LHCN-M2 (cell line): ENCODE measurements at places on chromosomes 1 and 21.

GRCh38 chr1:194533641-194534040 lies 1347.2 kb upstream of the B3GALT2 start:
- no peak for DNase-seq

GRCh38 chr1:163320891-163321290 lies 863 bp upstream of the NUF2 start:
- DNase-seq = peak; percentile 18

- DNase-seq = no peak
Observed at GRCh38 chr1:111223126-111223685, 4.3 kb upstream of the CHI3L2 start.

- DNase-seq = no peak
Observed at GRCh38 chr1:83849191-83850061, 149.5 kb downstream of the TTLL7 start.

- no peak for DNase-seq
Observed at GRCh38 chr1:84688463-84689061, 1.7 kb downstream of the SSX2IP start.

GRCh38 chr1:14598007-14598497 lies 433 bp upstream of the KAZN start:
- no peak for DNase-seq

DNA sequence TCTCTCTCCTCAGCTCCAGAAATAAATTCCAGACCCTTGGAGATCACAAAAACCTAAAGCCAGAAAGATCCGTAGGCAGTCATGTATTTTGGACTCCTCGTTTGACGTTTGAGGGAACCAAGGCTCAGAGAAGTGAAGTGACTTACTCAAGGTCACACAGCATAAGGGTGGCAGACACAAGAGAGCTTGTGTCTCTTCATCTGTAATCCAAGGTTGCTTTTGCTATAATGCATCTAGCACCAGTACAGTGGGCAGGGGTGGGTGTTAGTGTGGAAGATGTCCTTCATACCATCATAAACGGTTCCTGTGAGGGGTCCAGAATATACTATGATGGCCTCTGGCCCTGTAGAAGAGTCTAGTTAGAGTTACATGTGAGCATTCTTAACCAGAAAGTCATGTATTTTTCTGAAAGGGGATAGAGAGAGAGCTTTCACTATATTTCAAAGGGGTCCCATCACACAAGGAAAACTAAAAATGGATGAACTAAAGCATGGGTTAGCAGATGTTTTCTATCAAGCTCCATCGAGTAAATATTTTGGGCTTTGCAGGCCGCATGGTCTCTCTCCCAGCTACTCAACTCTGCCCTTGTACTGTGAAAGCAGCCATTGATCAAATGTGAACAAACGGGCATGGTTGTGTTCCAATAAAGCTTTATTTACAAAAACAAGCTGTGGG lies 144.9 kb downstream of the TOMM20 start:
- DNase-seq = no peak

GRCh38 chr1:109897259-109897955 lies 13.2 kb upstream of the CSF1 start:
- no peak for DNase-seq

DNA sequence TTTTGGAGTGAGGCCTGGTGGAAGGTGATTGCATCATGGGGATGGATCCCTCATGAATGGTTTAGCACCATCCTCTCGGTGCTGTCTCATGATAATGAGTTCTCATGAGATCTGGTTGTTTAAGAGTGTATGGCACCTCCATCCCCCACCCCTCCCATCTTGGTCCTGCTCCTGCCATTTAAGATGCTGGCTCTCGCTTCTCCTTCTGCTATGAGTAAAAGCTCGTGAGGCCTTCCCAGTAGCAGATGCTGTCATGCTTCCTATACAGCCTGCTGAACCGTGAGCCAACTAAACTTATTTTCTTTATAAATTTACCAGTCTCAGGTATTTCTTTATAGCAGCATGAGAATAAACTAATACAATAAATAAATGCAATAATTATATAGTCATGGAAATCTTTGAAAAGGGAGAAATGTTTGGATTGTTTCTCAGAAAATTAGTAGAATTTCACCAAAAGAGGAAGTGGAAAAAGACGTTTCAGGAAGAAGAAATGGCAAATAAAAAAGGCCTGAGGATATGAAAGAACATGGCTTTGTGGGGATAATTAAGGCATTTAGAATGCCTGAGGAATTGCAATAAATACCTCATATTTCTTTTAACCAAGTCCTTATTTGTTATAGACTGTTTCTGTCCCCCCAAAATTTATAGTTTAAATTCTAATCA lies 451.2 kb upstream of the ADGRL4 start:
- DNase-seq = no peak

DNA sequence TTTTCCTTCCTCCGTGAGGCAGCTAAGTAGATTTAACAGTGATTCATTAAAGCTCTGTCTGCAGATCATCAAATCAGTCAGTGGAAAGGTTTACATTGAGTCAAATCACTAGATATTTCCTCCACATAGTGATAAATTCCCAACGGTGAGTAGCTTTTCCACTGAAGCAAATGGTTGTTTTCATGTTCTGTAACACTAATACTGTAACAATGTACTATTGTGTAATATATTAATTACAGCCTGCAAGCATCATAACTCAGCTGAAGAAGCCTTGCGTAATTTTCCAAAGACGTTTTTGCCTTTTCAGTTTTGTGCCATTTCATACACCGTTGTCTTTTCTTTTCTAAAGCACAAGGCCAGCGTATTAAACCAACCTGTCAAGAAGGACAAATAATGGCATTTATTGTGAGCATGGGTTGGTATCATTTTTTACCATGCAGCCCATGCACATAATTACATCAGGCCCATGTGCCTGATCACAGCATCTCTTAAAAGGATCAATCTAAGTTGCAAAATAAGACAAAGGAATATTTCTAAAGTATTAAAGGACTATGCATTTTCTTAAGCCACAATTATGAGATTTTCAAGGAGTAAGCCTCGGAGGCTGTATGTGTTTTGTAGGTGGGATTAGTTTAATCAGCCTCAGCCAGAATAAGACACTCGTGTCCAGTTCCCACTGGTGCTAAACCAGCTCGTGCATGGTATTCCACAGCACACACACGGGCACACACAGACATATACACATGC lies 16.7 kb upstream of the PDE9A start:
- DNase-seq = peak; percentile 38

DNA sequence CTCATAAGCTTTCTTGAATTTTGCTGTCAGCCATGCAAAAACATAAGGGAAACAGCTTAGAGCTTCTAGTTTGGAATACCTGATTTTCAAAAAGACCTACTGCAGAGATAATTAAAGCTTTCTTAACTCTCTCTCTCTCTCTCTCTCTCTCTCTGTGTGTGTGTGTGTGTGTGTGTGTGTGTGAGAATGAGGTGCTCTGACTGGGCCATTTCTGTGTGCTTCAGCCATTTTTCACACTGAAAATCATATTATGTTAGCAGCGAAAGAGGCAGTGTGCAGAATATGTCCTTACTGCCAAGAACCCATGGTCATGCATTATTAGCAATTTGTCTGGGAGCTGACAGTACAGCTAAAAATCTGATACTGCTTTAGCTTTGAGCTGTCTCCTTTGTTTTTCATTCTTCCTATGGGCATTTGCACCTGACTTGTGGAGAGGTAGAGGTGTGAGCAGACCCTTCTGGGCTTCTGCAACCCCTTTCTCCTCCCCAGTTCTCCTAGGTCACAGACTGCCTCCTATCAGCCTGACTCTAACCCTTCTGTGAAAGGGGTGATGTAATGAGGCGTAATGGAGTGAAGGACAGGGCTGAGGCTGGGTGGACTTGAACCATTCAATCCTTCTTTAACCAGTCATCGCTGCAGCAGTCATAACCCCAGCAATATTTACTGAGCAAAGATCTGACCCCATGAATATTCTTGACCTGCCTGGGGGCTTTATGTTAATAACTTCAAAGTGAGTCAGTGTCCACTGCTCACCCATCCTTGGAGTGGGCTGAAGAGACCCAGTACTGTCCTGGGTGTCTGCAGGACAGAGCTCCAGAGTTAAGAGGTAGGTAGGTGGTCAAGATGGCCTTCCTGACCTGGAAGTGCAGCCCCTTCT lies 61.2 kb downstream of the SYT6 start:
- DNase-seq = no peak

DNA sequence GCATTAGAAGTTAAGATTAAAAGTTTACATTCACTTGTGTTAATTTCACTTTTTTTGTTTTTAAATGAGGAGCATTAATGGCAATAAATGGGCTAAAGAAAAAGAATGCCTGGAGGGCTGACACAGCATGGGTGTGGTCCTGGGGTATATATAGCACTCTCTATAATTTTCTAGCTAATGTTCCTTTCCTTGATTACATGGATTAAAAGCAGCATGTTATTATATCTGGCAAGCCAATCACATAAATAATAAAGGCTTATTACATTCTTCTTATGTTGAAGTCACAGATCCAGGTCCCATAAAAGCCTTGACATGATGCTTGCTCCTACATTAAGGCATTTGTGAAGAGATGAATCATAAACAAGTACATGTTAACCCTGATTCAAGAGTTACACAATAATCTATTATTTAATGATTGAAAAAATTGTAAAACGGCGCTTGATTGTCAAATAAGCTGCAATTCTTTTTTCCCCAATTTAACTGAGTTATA lies 91.4 kb downstream of the LYPLAL1 start:
- no peak for DNase-seq

DNA sequence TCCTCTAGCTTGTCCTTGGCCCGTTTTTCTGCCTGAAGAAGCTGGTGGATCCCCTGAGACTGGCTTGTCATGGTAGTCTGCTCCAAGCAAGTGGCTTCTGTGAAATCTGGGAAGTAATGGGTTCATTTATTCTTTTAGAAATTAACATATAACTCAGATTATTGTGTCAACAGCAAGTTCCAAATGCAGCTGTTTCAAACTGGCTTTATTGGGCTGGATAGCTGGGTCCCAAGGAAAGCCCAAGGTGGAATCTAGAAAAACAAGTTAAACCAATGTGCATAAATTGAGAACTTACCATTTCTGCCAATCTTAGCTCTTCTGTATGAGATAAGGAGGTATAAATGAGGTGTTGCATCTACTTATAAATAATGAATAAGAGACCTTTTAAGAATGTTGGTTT lies at the start of gene ATP6V1G3:
ATP6V1G3 (minus strand) TSS at position 101 of the 400 bp plus-strand sequence; CDS start at position 71, 30 bp downstream.
- no peak for DNase-seq

- DNase-seq = no peak
Observed at GRCh38 chr21:15743593-15743992, 13.8 kb downstream of the USP25 start.

DNA sequence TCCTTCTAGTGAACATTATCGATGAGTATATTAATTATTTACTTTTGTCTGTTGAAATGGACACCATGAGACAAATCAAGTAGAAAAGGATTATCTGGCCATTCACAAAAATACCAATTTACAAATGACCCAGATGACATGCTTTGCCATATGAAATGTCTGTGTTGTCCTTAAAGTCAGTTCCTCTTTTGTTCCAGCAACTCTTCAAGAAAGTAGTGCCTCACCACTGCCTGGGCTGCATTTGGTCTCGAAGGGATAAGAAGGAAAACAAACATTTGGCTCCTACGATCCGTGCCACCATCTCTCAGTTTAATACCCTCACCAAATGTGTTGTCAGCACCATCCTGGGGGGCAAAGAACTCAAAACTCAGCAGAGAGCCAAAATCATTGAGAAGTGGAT lies 79.6 kb downstream of the RGL1 start:
- no peak for DNase-seq

- no peak for DNase-seq
Observed at GRCh38 chr1:41995441-41996130, 76.9 kb upstream of the HIVEP3 start.

DNA sequence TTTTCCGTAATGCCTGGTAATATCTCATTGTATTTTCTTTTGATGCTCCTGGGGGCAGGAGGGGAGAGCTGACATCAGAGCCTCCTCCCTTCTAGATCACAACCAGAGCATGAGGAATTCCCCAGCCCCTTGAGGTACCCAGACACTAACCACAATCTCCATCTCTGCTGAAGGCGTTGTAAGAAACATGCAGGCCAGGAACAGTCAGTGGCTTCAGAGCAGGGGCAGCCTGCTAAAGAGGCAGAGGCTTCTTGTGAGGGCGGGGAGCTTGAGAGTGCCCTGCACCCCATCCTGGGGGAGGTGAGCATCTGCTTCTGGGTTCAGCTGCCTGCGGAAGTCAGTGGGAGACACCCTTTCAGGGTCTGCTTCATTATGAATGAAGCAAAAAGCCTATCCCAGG lies 19.0 kb downstream of the MAPKAPK2 start:
- DNase-seq = no peak

DNA sequence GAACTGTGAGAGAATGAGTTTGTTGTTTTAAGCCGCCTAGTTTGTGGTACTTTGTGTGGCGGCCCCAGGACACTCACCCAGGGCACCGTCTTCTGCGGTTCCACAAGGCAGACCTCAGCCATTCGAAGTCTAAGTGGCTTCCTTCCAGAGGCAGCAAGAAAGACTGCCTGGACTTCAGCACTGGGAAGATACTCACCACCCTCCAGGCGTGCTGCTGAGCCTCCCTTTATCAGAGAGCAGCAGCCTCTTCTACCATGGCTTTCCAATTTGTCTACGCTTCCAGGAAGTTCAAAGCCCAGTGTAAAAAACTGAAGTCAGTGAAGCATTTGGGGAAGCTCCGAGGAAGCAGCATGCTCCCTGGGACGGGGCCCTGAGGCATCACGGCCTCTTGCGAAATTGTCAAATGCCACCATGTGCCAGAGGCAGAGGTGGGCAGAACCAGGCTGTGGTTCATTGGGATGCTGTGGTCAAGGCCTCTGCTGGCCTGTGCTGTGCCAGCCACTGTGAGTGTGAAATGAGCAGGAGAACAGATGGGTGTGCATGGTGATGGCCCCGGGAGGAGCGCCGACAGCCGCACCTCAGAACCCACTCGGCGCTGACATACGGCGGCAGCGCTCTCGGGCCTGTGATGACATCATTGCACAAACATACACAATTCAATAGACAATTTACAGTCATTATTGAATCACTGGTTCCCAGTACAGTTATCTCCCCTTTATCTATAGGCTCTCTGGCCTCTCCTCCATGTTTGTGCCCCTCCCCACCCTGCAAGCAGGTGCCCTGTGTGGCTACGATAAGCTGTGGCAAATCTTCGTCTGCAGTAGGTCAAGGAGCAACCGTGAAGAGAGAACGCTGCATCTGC lies 110.4 kb downstream of the PDE9A start:
- no peak for DNase-seq

GRCh38 chr21:38140207-38140903 lies 116.4 kb upstream of the KCNJ15 start:
- peak; percentile 70 for DNase-seq

- DNase-seq = no peak
Observed at GRCh38 chr21:25560271-25560685, 47.0 kb downstream of the MRPL39 start.

GRCh38 chr1:161092621-161093028 lies 3.3 kb upstream of the NECTIN4 start:
- DNase-seq = no peak
